NCI-H1930 (cell line): ENCODE measurements at places on chromosomes 11 and 22.

- DNase-seq, result no peak
These were observed 1.5 kb downstream of the DGAT2 start for GRCh38 chr11:75770102-75770501.

GRCh38 chr22:48402591-48403031, 1425.1 kb downstream of the BRD1 start:
- no peak for DNase-seq

DNA sequence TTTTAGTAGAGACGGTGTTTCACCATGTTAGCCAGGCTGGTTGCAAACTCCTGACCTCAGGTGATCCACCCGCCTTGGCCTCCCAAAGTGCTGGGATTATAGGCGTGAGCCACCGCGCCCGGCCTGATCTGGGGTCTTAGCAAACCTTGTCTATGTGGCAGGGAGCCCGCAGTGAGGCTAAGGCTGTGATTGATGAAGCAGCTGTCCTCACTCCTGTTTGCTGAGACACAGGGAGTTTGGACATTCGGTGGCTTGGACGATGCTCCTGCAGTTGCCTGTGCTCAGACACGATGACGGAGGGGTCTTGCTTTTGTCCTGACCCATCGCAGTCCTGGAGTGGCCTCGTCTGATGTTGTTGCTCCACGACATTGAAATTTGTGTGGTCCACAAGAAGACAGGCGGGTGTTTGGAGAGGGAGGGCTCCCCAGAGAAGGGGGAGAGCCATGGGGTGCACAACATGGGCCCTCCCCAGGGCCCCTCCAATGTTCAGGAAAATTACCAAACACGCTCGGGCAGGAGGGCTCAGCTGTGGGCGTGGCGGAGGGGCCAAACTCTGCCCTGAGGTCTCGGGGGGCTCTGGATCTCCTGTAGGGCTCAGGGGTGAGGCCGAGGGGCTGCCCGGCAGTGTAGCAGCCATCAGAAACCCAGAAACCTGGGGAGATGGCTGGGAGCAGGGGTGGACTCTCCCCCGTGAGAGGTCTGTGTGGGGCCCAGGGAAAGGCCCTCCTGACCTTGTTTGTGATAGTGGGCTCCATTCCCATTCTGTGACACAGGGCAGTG, 41.8 kb upstream of the PRR5 start:
- no peak for DNase-seq

DNA sequence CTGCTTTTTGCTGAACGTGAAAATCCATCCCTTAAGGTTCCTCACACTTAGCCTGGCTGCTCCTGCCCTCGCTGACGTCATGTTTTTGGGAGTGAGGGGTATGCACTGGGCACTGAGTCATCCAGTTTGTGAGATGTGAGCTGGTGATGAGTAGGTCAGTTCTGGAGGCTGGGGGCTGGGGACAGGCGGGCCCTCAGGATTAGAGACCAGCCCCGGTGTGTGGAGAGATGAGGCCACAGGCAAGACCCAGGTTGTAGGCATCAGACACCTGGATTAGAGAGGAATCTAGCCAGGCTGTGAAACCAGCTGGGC, 9.2 kb downstream of the KCNC1 start:
- no peak for DNase-seq

DNA sequence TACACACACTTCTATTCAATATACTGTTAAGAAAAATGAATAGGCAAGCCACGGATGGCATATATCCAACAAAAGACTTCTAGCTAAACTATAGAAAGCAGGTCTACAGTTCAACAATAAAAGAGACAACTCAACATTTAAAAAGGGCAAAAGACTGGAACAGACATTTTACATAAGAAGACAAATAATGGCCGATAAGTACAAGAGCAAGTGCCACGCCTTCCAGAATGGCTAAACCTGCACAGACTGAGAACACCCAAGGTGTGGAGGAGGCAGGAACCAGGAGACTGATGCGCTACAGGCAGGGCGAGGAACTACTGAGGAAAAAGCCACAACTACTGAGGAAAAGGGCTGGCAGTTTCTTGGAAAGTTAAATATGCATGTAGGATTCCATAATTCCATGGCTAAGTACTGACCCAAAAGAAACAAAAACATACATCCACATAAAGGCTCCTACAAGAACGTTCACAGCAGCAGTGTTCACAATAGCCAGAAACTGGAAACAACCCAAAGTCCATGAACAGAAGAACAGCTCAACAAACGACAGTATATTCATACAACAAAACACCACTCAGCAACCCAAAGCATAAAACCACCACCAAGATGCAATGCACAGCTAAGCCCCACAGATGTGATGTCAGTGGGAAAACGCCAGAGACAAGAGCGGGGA, 9.6 kb upstream of the MOB2 start:
- DNase-seq, result no peak

DNA sequence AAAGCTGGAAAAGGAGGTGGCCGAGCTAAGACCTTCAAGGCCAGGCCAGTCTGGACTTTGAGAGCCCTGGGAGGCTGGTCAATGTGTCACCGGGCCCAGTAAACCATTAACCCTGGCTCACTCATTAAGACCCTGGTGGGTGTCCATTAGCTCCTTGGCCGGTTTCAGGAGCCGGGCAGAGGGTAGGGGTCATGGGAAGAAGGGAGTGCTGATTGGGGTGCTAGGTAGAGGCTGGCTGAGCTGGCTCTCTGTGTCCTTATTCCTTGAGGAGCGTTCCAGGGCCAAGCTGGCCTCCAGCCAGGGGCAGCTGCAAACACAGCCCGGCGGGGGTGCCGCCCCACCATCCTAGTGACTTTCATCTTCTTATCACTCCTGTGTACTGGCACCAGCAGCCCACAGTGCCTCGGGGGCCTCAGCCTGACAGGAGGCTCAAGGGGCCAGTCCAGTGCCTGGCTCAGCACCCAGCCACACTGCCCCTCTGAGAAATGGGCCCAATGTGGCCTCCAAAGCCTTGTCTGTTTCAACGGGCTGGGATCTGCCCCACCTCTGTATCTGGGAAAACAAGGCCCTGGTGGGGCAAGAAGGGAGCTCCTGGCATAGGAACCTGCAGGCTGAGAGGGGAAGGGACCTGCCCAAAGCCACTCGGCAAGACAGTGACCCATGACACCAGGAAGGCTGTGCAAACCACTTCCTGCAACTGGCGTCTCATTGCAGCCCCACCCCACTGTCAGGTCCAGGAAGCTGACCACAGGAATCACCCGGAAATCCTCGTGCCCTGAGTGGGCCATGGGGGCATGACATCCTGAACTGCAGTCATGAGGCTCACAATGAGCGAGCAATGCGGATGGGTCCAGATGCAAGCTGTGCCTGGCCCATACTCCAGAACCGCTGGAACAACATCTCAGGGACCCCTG, 15.1 kb upstream of the RGL4 start:
- no peak for DNase-seq

GRCh38 chr11:57095417-57095816, 86.3 kb upstream of the LRRC55 start:
- DNase-seq, result no peak

- no peak for DNase-seq
These were observed 890 bp upstream of the GLYATL1 start for GRCh38 chr11:58938398-58938797.

DNA sequence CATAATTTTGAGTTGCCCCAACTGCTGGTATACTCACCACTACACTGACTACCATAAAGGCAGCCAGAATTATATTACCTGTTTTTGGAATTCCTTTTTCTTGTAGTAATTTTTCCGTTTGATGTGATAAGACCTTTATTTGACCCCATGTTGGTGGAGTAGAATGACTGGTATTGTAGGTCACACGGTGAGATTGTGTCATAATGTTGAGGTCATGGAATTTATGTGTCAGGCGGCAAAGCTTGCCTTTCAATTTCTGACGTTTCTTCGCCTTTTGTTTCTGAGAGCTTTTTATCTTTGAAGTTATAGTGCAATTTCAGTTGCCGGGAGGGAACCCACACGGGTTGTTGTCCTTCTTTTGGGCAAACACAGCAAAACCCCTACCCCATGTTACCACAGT, 13.0 kb downstream of the OR52K1 start:
- no peak for DNase-seq

- DNase-seq, result no peak
These were observed 955.6 kb downstream of the OPCML start for GRCh38 chr11:132576706-132577105.

- DNase-seq, result no peak
These were observed 471 bp downstream of the ARVCF start for GRCh38 chr22:20015971-20016733.

DNA sequence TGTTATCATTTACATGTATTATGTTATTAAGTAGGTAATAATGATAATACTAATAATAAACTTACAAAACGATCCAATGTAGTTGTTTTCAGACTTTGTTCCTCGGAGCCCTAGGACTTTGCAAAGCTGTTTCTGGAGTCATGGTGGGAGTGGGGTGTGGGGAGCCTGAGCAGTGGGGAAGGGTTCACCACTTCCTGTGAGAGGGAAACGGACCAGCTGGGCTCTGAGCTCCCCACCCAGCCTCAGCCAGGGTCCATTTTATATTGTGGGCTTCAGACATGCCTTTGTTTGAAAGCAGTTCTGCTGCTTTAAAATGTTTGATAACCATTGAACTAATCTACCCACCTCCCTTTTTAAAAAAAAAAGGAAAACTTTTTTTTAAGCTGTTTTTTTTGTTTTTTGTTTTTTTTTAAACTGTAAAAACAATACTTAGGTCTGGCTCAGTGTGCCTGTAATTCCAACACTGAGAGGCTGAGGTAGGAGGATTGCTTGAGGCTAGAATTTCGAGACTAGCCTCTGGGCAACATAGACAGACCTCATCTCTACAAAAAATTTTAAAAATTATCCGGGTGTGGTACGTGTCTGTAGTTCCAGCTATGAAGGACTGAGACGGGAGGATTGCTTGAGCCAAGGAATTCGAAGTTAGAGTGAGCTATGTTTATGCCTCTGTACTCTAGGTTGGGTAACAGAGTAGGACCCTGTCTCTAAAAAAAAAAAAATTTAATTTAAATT, 7.0 kb downstream of the SERPING1 start:
- DNase-seq, result no peak

- DNase-seq, result no peak
These were observed 15.3 kb upstream of the GAB2 start for GRCh38 chr11:78432956-78433355.

- DNase-seq, result no peak
These were observed 321.0 kb downstream of the NTM start for GRCh38 chr11:131691181-131692041.

DNA sequence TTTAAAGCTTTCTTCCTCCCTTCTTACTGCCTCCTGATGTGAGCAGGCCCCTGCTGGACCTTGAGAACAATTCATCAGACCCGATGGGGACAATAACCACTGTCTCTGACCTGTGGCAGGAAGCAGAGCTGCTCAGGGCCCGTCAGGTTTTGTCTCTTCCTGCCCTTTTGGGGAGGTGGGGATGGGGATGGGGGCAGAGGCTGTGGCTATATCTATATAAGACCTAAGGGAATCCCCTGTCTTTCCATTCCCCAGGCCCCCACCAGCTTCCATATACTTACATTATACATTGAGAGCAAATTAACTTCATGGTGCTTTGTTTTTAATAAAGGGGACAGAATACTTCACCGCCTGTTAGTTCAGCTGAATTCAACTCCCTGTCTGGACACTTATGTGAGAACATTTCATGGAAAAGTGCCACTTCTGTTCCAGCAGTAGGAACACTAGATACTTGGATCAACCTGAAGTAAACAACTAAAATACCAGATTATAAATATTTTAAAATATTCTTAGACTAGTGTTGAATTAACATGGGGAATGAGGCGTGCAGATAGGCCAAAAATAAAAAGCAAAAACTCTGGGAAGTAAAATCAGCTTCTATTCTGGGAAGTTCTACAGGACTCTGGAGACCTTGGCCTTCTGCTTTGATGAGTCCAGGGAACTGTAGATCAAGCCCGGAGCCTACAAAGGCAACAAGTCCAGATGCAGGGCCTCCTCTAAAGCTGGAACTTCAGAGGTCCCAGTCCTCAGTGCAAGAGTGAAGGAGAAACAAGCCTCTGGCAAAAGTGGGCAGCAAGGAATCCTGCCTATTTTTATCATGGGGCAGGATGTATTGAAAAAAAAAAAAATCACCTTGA, 11.1 kb downstream of the ZP1 start:
- no peak for DNase-seq

DNA sequence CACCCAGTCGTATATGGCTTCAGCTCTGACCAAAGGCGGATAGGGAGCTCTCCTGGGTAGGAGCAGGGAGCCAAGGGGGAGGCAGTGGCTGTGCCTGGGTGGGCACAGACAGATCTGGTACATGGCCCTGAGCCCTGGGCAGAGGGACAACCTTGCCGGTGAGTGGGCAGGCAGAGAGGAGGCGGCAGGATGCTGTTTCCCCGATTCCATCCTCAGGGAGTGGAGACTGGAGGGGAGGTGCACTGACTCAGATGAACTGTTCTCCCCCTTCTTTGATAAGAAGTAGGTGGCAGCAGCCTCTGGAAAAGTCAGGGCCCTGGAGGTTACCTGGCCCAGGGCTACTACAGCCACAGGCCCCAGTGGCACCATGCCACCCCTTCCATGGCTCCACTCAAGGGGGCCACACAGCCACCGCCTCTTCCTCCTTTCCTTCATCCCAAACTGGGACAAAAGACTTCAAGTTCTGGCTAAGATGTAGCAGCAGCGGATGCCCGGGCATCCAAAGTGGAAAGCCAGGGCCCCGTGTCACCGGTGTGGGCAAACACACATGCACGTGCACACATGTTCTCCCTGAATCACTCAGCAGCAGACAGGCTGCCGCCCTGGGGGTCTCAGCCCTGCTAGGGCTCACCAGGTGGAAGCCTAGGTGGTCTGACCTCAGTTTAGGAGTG, 13.4 kb downstream of the CXCR5 start:
- DNase-seq, result no peak

GRCh38 chr22:17192186-17192585, 27.0 kb downstream of the ADA2 start:
- no peak for DNase-seq

DNA sequence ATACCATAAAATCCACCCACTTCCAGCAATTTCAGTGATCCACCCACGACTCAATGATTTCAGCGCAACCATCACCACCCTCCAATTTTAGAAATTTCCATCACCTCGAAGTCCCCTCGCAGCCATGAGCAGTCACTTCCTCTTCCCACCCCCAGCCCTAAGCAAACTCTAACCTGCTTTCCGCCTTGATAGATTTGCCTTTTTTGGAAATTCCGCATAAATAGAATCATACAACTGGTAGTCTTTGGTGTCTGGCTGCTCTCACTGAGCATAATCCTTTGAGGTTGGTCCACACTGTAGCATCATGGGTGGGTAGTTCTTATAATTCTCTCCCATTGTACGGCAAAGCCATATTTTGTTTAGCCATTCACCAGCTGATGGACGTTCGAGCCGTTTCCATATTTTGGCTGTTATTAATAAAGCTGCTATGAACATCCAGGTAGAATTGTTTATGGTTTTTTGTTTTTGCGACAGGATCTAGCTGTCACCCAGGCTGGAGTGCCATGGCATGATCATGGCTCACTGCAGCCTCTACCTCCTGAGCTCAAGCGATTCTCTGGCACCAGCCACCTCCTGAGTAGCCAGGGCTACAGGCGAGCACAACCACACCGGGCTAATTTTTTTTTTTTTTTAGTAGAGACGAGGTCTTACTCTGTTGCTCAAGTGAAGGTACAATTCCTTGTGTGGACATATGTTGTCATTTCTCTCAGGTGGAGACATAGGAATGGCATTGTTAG, 16.0 kb downstream of the PIM3 start:
- DNase-seq, result no peak
